CD4-positive, alpha-beta T cell treated with Interferon alpha-2 for 1 hour (primary cell): ENCODE measurements at places on chromosomes 12 and 14.

DNA sequence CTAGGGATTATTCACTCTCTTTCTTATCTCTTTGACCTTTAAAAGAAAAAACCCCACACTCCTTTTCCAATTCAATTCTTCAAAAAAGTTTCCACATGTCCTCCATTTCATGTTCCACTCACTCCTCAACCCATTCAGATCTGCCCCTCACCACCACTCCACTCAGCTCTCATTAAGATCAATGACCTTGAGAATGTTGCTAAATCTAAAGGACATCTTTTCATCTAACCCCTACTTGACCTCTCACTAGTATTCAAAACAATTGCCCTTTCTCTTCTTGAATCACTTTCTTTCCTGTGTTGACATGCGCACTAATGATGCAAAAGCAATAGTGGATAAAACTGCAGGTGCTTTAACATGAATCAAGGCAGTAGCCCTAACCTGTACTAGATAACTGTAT is 9.9 kb downstream of the HECTD1 start:
- no peak for DNase-seq

DNA sequence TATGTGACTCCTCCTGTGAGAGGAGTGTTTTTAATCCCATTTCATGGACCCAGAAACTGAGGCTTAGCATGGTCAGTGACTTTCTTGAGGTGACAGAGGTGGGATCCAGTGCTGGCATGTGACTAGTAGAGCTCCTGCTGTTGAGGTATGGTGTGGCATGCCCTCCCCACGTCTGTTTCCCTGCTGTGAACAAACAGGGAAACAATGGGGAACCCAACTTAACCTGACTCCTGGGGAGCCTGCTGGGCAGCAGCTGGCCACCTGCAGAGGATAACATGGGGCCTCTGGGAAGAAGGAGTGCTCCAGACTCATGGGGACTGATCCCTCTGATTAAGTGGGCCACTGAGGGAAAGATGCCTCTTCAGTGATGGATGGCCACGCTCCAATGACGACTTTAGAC is 114.0 kb downstream of the BEGAIN start:
- no peak for DNase-seq

DNA sequence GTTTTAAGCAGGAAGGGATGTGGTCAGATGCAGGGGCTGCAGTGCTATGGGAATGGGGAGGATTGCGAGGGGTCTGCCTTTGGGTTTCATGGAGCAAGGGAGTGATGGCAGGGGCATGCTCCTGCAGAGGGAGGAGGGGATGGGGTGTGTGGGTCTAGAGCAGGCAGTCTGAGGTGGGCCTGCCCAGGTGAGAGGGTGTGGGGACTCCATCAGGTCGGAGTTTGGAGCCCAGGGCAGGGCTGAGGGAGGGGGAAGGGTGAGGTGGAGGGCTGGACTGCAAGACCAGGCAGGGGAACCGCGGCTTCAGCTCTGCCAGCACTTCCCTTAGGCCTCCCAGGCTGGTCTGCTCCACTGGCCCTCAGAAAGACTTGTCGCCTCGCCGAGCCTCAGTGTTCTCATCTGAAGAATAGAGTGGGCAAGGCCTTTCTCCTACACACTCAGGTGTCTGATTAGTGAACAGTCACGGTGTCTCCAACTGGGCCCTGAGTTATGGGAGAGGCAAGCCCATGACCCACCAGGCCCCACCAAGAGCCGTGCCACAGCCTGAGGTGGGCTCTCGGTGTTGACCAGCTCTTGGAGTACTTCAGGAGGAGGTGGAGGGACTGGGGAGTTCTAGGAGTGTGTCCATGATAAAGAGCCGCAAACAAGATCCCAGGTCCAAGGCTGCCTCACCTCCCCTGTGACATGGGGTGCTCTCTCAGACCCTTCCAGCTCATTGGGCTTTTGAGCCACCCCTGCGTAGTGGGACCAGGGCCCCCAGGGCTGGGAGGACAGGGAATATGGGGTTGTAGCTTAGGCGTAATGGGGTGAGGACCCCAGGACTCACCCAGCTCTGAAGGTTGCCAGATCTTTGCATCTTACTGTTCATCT is 20.1 kb upstream of the KRT80 start:
- no peak for DNase-seq

- DNase-seq = no peak
These were observed 38.4 kb upstream of the MANSC4 start for GRCh38 chr12:27818401-27818918.

GRCh38 chr14:75310295-75311111 is 31.9 kb downstream of the FOS start:
- no peak for DNase-seq

DNA sequence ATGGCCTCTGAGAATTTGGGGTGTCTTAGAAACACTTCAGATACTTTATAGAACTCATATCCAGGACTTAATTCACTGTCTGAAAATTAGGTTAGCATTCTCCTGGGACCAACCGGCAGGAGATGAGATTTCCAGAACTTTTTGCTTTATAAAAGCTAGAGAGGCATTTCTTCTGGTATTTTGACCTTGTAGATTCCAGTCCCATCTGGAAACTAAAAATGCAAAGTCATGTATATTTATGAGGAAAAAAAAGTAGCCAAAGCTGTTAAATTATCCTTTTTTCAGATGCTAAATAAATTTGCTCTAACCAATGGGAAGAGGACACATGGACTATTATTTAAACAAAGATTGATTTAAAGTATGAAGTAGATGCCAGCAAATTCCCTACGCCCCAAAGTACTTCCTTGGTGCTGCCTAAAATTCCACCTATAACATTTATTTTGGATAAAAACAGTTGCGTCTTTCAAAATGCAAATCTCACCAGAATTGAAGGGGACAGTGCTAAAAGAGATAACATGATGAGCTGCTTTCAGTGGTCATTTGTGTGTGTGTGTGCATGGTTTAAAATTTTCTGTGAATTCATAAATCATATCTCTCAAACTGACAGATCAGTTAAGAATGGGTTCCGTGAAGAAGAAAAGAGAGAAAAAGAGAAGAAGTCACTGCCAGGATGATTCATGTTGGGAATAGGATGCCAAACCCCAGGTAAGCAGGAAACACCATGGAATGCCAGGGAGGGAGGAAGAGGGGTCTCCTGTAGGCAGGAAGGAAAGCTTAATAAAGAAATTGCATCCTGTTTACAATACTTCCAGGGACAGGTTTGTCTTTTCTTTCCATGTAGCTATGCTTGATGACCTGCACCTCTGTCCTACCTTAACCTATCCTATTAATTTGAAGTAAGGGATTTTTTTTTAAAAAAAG is 97.7 kb upstream of the RGS6 start:
- DNase-seq = no peak

GRCh38 chr12:54601841-54602240 is 13.4 kb upstream of the PPP1R1A start:
- DNase-seq = no peak

DNA sequence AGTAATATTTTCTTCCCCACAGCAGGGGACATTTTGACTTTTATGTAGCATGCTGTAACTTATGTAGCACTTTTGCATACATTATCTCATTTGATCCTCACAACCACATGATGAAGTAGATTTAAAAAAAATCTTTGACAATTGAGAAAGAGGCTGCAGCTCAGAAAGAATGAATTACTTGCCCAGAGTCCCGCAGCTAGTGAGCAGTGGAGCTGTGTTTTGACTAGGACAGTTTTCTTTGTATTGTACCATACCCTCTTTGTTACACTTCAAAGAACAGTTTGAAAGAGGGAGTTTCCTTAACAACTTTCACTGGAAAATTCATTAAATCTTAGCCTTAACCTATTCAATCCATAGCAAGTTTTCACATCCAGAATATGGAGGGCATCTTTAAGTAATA is 58.6 kb downstream of the SYNE2 start:
- no peak for DNase-seq

DNA sequence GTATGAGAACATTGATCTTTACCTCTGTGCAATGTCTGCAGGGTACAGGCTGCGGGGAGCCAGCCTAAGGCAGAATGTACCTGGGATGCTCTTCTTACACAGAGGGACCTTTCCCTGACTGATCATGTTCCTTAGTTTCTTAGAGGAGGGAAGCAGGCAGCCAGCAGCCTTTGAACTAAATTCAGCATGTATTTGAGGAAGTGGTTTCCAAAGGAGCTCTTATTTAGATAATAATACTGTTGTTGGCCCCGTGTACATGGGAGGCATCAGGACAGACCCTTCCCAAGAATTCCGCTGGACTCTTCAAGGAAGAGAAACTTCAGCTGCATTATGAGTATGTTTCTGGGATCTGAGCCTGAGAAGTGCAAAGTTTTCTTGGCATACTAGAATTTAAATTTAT is 98.8 kb downstream of the CCDC92 start:
- DNase-seq = no peak

GRCh38 chr14:55731881-55732498 is 152.0 kb downstream of the KTN1 start:
- DNase-seq = peak; percentile 63

DNA sequence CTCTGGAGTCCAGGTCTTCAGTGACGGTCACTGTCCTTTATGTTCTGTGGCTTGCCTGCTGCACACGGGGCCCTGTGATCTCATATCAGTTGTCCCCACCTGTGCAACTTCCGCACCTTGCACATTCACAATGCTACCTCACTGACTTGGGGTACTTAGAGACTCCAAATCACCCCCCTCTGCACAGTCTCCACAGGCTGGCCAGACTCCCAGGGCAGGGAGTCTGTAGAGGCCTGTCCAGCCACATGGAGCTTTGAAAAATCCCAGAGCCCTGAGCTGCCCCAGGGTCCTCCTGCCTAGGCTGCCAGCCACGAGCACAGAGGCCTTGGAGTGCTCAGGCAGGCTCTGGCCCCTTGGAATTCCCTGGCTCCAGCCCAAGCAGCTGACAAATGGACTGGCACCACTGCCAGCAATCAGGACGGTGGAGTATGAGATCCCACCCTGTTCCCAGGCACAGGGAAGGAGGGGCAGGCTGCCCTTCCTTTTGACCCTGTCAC is 26.4 kb downstream of the CMKLR1 start:
- no peak for DNase-seq

- no peak for DNase-seq
These were observed 6.7 kb upstream of the SSPN start for GRCh38 chr12:26188641-26189040.

- DNase-seq = no peak
These were observed 361.9 kb upstream of the FAR2 start for GRCh38 chr12:28787151-28787550.

DNA sequence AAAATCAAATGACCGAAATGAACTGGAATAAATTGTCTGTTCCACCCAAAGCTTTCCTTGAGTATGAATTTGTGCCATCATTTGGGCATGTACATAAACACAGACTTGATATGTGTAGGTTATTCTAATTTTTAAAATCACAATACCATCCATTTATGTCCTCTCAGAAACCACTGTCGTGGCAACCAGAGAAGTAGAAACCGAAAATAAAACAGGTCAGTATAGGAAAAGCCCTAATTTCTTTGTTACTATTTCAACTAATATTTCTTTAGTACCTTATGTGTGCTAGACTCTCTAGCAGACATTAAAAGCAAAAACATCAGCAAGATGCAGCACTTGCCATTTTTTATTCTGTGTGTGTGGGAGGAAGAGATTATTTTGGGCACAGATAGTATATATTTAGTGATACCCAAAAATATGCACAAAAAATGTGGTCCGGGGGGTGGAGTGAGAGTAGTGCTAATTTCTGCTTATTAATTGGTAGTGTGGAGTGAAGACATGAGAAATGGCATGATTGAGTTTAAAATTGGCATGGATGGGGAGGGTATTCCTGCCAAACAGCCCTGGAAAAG is 130.8 kb upstream of the CNTN1 start:
- DNase-seq = no peak

DNA sequence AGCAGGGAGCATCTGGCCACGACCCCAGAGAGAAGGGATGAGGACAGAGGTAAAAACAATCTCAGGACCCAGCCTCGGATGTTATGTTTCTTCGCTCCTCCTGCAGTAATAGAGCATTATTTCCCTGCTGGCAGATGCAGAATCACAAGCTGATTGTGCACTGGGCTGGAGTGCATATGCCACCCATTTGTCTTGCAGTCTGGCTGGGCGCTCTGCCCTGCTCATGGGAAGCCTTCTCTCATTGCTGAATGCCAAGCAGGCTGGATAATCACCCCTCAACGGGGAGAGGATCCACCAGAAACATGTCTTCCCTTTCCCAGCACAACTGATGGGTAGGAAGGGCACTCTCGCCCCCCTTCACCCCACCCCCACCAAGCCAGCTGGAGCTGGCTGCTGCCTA is 8.5 kb upstream of the VASH1 start:
- no peak for DNase-seq

DNA sequence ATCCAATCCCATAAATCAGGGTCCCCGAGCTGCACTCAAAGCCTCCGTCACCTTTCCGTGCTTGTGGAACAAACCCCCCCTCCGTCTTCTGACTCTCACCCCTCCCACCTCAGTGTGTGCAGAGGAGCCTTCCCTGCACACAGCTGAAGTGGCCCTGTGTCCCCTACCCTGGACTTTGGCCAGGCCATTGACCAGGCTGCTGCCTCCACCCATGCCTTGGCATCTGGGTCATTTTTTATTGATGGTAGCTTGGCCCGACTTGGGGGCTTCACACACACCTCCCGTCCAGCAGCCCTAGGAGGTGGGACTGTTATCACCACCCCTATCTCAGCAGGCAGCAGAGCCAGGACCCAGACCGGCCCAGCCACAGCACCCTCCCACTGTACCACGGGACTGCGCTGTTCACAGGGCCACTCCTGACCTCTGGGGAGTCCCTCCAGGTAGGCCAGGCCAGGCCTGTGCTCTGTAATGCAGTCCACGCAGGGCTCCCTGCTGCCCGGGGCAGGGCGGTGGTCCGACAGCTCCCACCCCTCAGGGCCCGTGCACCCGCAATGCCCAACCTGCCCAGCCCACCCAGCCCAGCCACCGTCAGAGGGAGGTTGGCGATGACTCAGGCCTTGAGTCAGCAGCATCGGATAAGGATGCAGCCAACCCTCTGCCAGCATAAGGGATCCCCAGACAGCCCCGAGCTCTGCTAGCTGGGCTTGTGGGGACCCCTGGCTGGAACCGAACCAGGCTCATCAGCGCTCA is 9.2 kb upstream of the INF2 start:
- DNase-seq = no peak

DNA sequence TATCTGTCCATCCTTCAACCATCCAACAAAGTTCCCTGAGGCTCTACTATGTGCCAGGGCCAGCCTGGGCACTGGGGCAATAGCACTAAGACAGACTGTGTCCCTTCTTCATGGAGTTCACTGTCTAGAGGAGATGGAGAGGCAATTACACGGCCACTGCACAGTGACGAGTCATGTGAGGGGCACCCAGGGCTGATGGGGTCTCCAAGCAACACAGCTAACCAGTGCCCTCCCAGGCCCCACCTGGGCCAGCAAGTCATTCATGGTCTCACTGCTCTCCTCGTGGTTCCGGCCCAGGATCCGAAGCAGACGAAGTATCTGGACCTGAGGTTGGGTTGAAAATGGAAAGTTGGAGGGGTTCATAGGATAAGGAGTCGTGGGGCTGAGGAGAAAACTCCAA is 2.7 kb downstream of the AP1G2 start:
- DNase-seq = no peak
